ENCODE measurements at places on chromosomes 12 and 14.
A peak's percentile ranks its signal among the peaks of the same experiment; 100 is the strongest.

- DNase-seq = no peak
These were observed 89.7 kb downstream of the RFX4 start for GRCh38 chr12:106672314-106673025.

- DNase-seq = no peak
These were observed 90.9 kb upstream of the DCN start for GRCh38 chr12:91273560-91273959.

DNA sequence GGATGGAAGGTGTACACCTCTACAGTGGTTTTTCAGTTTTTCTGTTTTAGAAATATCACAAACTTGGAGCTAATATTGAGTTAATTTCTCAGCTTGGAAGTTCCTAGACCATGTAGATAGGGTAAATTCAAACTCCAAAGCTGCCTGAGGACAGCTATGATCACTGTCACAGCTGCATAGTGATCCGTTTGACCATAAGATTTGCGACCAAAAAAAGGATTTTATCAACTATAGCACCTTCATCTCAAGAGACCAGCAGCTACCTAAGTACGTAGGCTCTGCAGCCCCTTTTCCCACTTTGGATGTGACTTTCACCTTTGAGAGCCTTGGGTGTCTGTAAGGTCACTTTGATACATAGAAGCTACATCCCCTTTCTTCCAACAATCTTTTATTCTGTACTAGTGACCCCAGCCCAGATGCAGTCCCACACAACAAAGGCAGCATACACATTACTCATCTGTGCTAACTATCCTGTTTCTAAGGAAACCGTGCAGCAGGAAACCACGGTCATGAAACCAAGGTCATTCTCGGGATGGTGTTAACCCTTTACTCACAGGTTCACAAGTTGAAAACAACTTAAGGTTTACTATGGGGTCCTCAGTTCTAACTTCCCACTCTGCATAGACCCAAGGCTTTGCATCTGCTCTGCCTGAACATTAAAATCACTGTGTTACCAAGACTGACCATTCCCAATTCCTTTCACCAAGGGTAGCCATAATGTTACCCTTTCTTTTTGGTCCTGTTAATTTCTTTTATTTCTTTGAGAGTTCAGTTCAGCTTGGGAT, 75.4 kb downstream of the IFT81 start:
- DNase-seq = peak; percentile 42

DNA sequence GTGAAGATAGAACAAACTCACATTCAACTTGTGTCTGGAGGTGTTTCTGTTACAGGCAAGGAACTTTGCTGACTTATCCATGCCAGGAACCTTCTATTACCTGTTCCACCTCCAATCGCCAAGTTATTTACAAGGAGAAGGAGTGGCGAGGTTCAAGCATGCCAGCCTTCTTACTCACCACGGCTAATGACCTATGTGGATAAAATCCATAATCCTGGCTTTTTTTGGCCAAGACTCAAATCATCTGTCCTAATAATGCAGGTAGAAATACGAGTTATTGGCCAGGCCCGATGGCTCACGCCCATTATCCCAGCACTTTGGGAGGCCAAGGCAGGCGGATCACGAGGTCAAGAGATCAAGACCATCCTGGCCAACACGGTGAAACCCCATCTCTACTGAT, 241.6 kb downstream of the TMEM132D start:
- no peak for DNase-seq

GRCh38 chr14:94614802-94615201, 2.6 kb downstream of the SERPINA3 start:
- DNase-seq = no peak

DNA sequence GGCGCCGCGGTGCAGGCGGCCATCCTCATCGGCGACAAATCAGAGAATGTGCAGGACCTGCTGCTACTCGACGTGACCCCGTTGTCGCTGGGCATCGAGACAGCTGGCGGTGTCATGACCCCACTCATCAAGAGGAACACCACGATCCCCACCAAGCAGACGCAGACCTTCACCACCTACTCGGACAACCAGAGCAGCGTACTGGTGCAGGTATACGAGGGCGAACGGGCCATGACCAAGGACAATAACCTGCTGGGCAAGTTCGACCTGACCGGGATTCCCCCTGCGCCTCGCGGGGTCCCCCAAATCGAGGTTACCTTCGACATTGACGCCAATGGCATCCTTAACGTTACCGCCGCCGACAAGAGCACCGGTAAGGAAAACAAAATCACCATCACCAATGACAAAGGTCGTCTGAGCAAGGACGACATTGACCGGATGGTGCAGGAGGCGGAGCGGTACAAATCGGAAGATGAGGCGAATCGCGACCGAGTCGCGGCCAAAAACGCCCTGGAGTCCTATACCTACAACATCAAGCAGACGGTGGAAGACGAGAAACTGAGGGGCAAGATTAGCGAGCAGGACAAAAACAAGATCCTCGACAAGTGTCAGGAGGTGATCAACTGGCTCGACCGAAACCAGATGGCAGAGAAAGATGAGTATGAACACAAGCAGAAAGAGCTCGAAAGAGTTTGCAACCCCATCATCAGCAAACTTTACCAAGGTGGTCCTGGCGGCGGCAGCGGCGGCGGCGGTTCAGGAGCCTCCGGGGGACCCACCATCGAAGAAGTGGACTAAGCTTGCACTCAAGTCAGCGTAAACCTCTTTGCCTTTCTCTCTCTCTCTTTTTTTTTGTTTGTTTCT, 1.7 kb downstream of the HSPA2 start:
- DNase-seq = no peak

Data from activated CD4-positive, alpha-beta T cell treated with anti-CD3 and anti-CD28 coated beads, Interleukin-2, Interleukin-4, amounts not matched to agents 100 ng/mL and 50 ng/mL, durations not matched to agents 16 hours and 8 hours (primary cell).